ENCODE measurements at places on chromosomes 5 and 9. TPM values are rescaled to one million over a fixed set of nuclear protein-coding genes. Genes with fewer than 3 reads are reported as not detected.

Gene PCDHA5
- total RNA-seq = not detected

Gene FBP2
- 0.38 TPM for total RNA-seq

Gene RC3H2
- 29.7 TPM for total RNA-seq

Gene ATOSB
- 4.9 TPM for total RNA-seq

Gene FGD3
- 35.7 TPM for total RNA-seq

Gene BTNL9
- 6.3 TPM for total RNA-seq

Gene SLC36A2
- total RNA-seq = not detected

DNA sequence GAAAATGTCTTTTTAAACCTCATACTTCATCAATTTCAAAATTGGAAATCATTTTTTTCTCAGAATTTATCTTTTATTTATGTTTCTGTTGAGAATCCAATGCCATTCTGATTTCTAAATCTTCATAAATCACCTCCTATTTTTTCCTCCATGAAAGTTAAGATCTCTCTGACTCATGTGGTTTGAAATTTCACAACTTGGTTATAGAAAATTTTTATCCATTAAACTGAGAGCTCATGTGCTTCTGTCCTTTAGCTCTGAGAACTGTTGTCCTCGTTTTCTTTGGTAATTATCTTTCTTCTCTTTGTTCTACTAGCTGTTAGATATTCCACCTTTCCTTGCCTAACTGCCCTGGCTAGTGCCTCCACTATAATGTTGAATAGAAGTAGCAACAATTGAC, 1.5 kb upstream of the RNF180 start:
- no peaks in the 10 kb centered on the region for H3K4me1 ChIP-seq
- H3K27ac ChIP-seq = no peak overlapping the region
- no peaks in the 10 kb centered on the region for H3K36me3 ChIP-seq
- DNase-seq = no peak
- peaks cover 33% of the 10 kb centered on the region for H3K27me3 ChIP-seq

DNA sequence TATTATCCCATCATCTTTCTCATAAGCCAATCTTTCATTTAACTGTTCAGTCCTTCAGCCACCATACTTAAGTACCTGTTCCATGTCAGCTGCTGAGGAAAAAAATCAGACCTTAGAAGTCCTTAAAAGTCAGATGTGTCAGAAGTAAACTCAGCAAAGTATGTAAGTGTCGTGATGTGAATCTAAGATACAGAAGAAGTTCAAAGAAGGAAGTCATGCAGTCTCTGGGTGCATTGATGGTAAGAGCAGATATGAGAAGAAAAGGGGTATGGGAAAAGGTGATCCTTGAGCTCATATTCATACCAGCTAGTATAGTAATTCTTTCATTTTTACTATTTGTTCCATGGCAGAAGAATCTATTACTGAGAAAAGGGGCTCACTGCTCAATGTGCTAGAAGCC, 259.4 kb upstream of the CD180 start:
- no peak overlapping the region for H3K27ac ChIP-seq
- H3K4me3 ChIP-seq = no peak overlapping the region
- H3K27me3 ChIP-seq = no peaks in the 10 kb centered on the region
- H3K36me3 ChIP-seq = no peaks in the 10 kb centered on the region
- DNase-seq = peak; percentile 28

- H3K4me1 ChIP-seq = no peaks in the 10 kb centered on the region
- no peaks in the 10 kb centered on the region for H3K27me3 ChIP-seq
- no peaks in the 10 kb centered on the region for H3K36me3 ChIP-seq
- no peak overlapping the region for H3K4me3 ChIP-seq
- no peak overlapping the region for H3K27ac ChIP-seq
- DNase-seq = no peak
These were observed 105.1 kb downstream of the MSX2 start for GRCh38 chr5:174829511-174829864.

- peak; percentile 55 for DNase-seq
- H3K4me1 ChIP-seq = no peaks in the 10 kb centered on the region
- no peaks in the 10 kb centered on the region for H3K36me3 ChIP-seq
- H3K27ac ChIP-seq = no peak overlapping the region
These were observed 99.1 kb downstream of the FBXO38 start for GRCh38 chr5:148482697-148483462.

DNA sequence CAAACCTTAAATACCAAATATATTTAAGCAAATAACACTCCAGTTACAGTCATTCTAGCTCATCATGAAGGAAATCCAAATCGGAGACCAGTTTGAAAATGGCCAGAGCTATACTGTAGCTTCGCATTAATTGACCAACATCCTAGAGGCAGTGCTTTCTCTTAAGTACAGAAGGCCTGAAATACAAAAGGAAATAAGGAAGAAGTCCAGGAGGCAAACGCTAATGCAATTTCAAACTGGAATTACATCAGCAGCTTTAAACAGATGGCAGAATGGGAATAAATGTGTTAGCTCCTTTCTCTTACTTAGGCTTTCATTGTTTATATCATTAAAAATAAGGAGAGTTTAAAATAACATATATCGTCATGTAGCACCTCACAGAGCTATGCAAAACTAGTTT, 197.0 kb downstream of the SEC61B start:
- H3K27ac ChIP-seq = no peak overlapping the region
- H3K36me3 ChIP-seq = no peaks in the 10 kb centered on the region
- DNase-seq = no peak
- H3K4me3 ChIP-seq = no peak overlapping the region
- no peaks in the 10 kb centered on the region for H3K27me3 ChIP-seq

- H3K27me3 ChIP-seq = no peaks in the 10 kb centered on the region
- H3K36me3 ChIP-seq = no peaks in the 10 kb centered on the region
- no peak overlapping the region for H3K27ac ChIP-seq
- no peaks in the 10 kb centered on the region for H3K4me1 ChIP-seq
- no peak overlapping the region for H3K4me3 ChIP-seq
These were observed 11.9 kb upstream of the ZNF622 start for GRCh38 chr5:16477541-16477940.

- H3K36me3 ChIP-seq = no peaks in the 10 kb centered on the region
- H3K27me3 ChIP-seq = no peaks in the 10 kb centered on the region
- no peak for DNase-seq
- no peak overlapping the region for H3K4me3 ChIP-seq
These were observed 42.8 kb upstream of the PDE8B start for GRCh38 chr5:77167695-77168121.

- H3K4me3 ChIP-seq = no peak overlapping the region
- peaks cover 1% of the 10 kb centered on the region for H3K36me3 ChIP-seq
- DNase-seq = no peak
- H3K27me3 ChIP-seq = peaks cover 5% of the 10 kb centered on the region
These were observed 1.2 kb downstream of the FBXO10 start for GRCh38 chr9:37575001-37575400.

- no peaks in the 10 kb centered on the region for H3K36me3 ChIP-seq
- H3K4me3 ChIP-seq = no peak overlapping the region
- no peaks in the 10 kb centered on the region for H3K27me3 ChIP-seq
- no peaks in the 10 kb centered on the region for H3K4me1 ChIP-seq
- H3K27ac ChIP-seq = no peak overlapping the region
These were observed 65.6 kb upstream of the CD180 start for GRCh38 chr5:67262206-67262605.

Measured in thymus (tissue), 14 donors.